Stimulated activated CD8-positive, alpha-beta memory T cell treated with anti-CD3 and anti-CD28 coated beads, Interleukin-7, amount 100 ng/mL, for 48 hours (primary cell): ENCODE measurements at places on chromosomes 2 and 18.

DNA sequence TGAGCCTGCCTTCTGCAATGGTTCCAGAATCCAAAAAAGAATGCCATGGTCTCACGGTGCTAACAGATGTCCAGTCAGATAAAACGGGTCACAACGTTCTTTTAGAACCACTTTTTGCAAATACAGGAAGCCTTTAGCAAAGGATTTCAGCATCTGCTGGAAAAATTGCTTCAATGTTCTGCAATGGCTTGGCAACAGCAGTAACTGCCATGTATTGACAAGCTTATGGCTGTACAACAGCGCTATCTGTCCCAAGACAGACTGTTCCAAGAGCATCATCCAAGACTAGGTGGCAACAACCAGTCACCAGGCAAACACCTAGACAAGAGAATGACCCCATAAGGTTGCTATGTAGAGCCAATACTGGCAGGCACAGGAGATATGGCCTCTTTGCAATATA is 37.6 kb upstream of the RIOK3 start:
- no peak for DNase-seq

- DNase-seq, result no peak
Observed at GRCh38 chr2:128435576-128436478, 117.2 kb upstream of the HS6ST1 start.

GRCh38 chr2:146807568-146808168 is 1037.2 kb upstream of the ACVR2A start:
- DNase-seq, result no peak

- no peak for DNase-seq
Observed at GRCh38 chr18:54440292-54440691, 82.6 kb downstream of the C18orf54 start.

- no peak for DNase-seq
Observed at GRCh38 chr2:46711156-46711555, 204.4 kb downstream of the MCFD2 start.

GRCh38 chr18:29225351-29225750 is 1048.4 kb upstream of the CDH2 start:
- no peak for DNase-seq

DNA sequence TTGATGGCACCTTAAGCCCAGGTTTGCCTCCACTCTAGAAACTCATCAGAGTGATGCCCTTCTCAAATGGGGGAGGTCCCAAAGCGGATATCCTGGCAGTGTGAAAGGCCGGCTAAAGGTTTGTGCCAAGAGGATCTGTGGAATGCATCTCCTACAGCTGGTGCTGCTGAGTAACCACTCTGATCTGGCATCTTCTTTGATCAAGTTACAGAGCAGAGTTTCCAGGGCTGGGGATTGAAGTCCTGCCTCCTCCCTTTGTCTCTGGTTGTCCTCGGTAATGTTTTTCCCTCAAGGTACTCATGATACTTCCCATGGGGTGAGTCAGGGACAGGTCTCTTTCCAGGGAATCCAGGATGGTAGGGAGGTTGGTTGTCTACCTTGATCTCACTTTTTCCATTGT is 24.6 kb downstream of the PRKRA start:
- DNase-seq, result no peak

DNA sequence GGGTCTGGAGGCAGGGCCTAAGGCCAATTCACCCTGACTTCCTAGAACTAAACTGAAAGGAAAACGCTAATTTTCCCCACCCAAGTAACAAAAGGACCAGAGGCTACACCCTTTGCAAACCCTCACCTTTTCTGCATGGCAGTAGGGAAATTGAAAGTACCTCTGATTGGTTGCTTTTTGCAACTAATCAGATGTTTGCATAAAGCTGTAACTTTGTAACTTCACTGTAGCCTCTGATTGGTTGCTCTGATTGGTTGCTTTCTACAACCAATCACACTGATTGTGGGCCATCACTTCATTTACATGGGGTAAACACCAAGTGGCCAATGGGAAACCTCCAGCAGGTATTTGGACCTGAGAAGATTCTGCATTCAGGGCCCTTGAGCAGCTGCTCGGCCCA is 20.8 kb downstream of the EIPR1 start:
- DNase-seq, result no peak

- no peak for DNase-seq
Observed at GRCh38 chr2:55604027-55604565, 13.3 kb downstream of the PPP4R3B start.

GRCh38 chr2:139721411-139721995 is 941.3 kb upstream of the NXPH2 start:
- no peak for DNase-seq

GRCh38 chr18:39840856-39841481 is 2114.1 kb upstream of the PIK3C3 start:
- DNase-seq, result no peak

GRCh38 chr2:1796232-1796930 is 52.1 kb upstream of the PXDN start:
- no peak for DNase-seq

DNA sequence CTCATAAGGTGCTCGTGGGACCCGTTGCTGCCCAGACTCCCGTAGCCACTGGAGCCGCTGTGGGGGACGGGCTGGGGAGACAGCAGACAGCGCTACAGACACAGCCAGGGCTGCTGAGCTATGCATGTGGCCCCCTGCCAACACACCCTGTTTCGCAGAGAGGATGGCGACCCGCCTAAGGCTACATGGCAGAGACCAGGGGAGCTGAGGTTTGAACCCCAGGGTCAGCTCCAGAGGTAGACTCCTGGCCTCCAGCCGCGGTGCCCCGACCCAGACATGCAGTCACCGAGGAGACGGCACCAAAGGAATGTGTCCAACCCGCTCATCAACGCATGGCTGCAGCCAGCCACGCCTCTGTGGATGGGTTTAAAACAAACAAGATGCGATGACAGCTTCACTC is 21.0 kb upstream of the HES6 start:
- DNase-seq, result no peak

- no peak for DNase-seq
Observed at GRCh38 chr2:149466635-149467034, 120.9 kb downstream of the MMADHC start.

DNA sequence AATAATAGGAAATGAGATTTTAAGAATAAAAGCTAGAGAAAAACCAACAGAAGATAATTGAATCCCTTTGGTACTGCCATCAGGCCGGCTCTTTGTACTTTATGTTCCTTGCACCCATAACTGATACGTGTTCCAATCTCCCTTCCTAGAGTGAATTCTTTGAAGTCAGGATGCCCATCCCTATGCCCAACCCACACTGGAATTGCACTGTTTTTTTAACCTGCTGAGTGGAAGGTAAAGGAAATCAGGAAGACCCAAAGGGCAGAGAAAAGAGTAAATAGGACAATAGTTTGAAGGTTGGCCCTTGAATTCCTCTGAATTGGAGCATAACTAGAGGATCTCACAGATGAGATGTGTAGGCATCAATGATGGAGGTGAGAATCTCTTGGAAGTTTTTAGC is 4.4 kb upstream of the ATG16L1 start:
- no peak for DNase-seq

DNA sequence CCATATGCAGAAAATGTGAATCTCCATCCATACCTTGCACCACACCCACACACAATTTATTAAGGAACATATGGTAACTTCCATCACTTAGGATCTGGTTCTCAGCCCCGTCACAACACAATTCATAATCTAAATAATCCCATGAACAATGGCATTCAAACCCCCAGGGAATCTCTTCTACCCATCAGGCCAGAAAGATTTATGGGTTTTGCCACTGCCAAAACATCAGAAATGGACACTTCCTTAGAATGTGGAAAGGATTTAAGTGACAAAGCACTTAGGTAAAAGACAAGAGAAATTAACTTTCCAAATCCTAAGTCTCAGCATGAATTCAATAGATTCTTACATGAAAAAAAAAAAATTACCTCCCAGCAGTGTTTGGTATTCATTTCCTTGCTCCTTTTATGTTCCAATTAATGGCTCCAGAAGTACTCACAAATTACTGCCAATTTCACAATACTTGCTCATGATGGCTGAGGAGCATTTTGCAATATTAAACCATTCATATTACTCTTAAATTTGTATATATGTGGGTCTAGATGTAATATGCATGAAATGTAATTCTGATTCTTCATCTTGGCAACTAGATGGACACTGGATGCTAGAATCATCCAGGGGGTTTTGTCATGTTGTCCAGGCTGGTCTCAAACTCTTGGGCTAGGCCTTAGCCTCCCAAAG is 56.5 kb upstream of the TMEM247 start:
- no peak for DNase-seq

- no peak for DNase-seq
Observed at GRCh38 chr2:218024336-218024735, 21.5 kb upstream of the TNS1 start.

DNA sequence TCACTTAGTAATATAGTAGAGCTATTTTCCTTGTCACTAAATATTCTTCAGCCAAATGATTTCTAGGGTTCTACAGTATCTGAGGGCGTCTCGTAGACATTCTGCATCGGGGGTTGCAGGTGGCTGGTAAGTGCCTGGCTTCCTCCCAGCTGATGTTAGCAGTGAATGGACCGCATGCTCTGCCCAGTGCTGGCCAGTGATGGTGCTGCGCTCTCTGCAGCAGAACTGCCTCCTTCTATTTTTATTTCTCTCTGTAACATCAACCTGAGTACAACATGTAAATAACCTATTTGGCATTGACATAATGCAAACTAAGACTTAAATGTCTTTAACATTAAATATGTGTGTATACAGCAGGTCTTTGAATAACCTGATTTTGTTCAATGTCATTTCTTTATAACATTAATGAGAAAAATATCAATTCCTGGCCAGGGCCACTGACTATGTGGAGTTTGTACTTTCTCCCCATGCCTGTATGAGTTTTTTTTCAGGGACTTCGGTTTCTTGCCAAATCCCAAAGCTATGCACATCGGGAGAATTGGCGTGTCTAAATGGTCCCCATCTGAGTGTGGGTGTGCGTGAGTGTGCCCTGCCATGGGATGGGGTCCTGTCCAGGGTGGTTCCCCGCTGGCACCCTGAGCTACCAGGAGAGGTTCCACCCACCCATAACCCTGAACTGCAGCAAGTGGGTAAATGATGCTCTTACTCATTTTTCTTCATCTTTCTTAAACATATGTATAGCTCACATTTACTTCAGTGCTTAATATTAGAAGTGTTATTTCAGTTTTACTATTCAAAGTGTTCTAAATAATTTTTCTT is 278.2 kb upstream of the EPAS1 start:
- no peak for DNase-seq

DNA sequence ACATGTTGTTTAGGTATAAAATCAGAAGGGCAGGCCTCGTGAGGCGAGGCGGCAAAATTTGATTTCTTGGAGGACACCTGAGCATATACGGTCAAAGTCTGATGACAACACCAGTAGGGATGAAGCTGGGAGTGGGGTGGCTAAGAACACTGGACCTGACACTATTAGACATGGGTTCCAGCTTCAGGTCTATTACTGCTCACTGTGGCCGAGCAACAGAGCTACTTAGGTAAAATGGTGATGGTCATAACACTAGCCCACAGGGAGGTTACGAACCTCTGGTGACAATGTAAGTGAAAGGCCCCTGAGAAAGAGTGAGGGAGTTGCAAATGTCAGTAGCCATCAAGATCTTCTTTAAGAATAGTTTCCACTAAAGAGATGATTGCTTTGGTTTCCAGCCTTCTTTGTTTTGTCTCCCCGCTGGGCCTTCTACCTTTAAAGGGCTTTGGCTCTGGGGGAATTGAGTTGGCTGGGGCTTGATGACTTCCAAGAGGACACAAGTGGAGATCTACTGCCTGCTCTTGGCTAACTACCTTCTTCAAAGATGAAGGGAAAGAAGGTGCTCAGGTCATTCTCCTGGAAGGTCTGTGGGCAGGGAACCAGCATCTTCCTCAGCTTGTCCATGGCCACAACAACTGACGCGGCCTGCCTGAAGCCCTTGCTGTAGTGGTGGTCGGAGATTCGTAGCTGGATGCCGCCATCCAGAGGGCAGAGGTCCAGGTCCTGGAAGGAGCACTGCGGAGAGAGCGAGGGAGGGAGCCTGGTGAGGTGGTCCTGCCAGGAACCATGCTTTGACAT is 3.5 kb downstream of the IL1B start:
- no peak for DNase-seq

DNA sequence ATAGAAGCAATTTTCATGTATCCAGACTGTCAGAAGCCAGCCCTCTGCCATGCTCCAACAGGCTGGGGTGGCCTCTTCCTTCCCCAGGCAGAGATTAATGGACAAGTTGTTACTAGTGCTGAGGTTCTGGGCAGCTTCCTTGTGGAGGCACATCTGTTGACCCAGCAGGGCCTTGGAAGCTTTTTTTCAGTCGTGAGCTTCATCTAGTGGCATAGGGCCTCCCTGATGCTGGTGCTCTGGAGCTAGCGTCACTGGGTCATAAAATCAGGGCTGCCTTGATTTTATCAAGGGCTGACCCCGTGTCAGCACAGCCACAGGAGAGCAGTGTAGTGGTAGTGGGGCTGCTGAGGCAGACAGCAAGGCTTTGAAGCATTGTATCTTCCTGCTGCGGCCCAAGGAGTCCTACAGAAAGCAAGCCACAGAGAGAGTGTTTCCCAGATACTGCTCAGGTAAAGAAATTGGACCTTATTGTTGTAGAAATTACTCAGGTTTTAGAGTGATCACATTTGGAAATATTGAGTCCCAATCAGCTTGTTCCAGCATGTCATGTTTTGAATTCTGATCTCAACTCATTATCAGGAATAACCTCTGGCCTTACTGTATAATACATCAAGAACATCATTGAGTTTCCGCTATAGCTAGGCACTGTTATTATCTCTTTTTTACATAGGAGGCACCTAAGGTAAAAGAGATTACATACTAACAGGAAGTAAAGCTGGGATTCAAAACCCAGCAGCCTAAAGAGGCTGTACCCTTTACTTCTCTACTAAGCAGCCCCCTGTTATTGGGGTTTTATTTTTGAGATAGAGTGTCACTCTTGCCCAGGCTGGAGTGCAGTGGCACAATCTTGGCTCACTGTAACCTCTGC is 92.3 kb upstream of the ALPP start:
- DNase-seq, result no peak

DNA sequence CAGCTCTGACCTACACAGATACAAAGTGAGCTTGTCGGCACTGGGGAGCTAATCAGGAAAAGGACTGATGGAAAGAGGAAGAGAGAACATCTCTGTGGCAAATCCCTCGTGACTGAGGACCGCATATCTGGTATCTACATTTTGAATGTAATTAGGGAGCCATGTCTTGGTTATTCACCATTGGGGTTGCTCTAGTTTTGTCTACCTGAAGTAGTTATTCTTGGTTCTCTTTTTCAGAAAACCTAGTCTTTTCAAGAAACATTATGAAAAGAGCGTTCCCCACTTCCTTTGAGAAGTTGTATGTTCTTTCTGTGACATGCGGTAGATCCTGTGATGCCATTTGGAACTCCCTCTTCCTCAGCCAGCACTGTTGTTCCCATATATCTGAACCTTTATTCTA is 104.4 kb downstream of the DOCK10 start:
- no peak for DNase-seq

DNA sequence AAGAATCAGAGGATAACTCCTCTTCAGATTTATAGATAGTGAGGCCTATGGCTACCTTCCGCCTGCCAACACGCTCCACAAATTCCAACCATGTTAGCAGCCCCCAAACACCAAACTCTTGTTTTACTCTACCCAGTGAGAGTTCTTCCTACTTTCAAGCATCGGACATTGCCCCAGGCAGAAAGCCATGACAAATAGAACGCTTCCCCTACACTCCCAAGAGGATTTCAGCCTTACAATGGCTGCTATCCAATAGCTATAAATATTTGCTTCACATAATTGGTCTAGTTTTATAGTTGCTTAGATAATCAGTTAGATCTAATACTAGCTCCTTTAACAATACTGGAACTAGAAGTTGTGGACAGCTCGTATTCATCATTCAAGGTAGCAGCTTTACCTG is 503.4 kb upstream of the VRK2 start:
- DNase-seq, result no peak

- DNase-seq, result no peak
Observed at GRCh38 chr18:47418746-47419145, 167.3 kb upstream of the SKOR2 start.

- no peak for DNase-seq
Observed at GRCh38 chr2:35163948-35164347, 1191.6 kb upstream of the CRIM1 start.
